AG08396 (cell line): ENCODE measurements at places on chromosomes 13 and 19.

DNA sequence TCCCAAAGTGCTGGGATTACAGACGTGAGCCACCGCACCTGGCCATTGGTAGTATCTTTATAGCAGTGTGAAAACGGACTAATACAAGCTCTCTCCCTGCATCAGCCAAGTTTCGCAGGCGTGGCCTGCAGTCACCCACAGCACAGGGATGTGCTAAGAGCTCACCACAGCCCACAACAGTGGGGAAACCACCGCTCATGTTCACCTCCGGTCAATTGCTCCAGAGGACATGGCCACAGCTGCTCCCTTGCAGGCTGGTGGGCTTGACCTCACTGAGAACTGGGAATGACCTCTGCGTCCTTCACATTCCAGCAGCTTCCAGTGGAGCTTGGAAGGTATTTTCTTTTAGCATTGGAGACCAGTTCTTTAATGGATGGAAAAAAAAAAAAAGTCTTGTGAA lies 156.4 kb downstream of the KCTD15 start:
- DNase-seq = no peak

DNA sequence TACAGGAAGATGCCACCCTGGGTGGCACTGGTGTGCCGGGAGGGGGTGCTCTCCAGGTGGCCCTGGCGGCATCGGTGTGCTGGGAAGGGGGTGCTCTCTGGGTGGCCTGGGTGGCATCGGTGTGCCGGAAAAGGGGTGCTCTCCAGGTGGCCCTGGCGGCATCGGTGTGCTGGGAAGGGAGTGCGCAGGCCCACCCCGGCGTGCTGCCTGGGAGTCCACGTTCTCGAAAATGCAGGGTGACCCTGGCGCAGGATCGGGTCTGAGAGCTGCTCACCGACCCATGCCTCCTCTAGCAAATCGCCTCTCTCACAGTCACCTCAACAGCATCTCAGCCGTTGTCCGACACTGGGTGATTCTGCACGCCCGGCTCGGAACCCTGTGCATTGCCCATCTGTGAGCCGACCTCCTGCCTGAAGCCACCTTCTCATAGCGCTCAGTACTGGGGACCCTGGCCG lies 36.4 kb downstream of the RASA3 start:
- no peak for DNase-seq

- DNase-seq = no peak
These were observed 53.7 kb upstream of the MAB21L1 start for GRCh38 chr13:35530147-35530546.

- DNase-seq = peak; percentile 24
These were observed 27.7 kb upstream of the ARGLU1 start for GRCh38 chr13:106595625-106596024.

GRCh38 chr19:17977021-17977420 lies 10.1 kb downstream of the KCNN1 start:
- DNase-seq = no peak

- DNase-seq = no peak
These were observed 480.7 kb downstream of the LMO7 start for GRCh38 chr13:76116751-76117360.

GRCh38 chr19:43704002-43704705 lies 11.7 kb upstream of the IRGC start:
- DNase-seq = no peak

DNA sequence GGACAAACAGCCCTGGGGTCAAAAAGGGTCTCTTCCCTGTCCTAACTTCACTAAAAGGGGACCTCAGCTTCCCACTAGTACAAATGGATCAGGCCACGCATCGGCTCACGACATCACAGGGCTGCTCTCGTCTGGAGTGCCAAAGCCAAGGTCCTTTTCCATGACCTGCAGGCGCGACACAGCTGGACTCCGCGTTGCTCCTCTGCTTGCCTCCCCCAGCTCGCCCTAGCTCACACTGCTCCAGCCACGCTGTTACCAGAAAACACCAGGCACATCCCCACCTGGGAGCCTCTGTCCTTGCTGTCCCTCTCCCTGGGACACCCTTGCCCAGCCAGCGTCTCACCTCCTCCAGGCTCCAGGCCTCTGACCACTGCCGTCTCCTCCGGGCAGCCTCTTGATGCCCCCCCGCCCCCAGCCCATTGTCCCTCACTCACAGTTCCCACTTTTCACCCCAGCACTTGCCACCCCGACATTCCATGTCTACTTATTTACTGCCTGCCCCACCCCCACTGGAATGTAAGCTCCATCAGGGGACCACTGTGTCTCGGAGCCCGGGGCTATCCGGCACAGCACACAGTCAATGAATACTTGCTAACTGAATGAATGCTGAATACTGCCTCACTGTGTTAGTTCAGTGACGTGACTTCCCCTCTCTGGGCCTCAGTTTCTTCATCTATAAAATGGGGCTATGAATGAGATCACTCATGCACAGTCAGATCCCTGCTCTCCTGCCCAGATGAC lies 20.7 kb downstream of the AKT2 start:
- no peak for DNase-seq
